ENCODE measurements at places on chromosomes 6 and 20.

GRCh38 chr6:108672641-108673040 is 111.9 kb downstream of the FOXO3 start:
- no peak for DNase-seq

GRCh38 chr6:111724505-111724904 is 118.8 kb upstream of the TRAF3IP2 start:
- no peak for DNase-seq

DNA sequence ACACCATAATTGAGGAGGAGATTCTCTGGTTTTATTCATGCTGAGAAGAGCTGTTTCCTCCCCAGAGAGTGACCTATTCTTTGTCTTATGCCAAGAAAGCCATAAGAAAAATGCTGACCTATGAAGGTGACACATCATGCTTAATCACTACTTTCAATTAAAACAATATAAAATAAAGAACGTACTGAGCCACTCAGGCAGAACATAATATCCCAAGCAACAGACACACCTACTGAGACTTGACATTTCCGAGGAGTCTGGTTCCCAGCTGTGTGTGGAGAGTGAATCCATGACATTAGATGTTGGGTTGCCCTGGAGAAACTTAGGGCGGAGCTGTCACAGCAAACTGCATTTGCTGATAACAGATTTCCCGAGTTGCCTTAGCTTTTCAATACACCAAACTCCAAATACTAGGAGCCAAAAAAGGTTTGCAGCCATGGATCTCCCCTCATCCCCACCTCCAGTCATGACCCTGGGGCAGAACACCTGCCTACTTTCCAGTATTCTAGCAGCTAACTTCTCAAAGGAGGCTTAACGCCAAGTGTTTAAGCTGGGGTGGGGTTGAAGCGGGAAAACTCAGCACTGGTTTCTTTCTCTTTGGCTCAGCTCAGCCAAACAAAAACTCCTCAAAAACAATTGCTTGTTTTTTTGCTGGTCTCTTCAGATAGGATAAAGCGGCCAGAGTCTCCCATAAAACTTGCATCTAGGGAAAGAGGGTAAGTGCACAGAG is 92.2 kb downstream of the BACH2 start:
- no peak for DNase-seq

DNA sequence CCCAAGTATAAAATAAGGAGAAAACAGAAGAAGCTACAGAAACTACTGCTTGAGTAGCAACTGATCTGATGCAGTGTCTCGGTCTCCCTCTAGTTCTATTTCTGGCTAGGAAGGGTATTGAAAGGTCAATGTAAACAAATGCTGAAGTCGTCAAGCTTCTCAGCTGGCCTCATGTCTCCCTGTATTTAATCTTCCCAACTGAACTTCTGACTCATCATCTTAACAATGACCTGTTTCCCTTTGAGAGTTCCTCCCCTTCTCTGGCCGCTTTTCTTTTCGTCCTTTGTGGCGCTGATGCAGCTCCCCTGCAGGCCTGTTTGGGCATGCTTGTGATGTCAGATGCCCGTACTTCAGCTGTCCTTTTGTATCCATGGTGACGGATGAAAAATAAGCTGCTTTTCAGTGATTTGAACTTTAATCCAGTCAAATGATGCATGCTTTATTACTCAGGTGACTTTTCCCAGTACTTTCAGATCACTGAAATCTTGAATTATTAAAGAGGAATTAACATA is 7.8 kb upstream of the LCA5 start:
- DNase-seq: peak; percentile 65

DNA sequence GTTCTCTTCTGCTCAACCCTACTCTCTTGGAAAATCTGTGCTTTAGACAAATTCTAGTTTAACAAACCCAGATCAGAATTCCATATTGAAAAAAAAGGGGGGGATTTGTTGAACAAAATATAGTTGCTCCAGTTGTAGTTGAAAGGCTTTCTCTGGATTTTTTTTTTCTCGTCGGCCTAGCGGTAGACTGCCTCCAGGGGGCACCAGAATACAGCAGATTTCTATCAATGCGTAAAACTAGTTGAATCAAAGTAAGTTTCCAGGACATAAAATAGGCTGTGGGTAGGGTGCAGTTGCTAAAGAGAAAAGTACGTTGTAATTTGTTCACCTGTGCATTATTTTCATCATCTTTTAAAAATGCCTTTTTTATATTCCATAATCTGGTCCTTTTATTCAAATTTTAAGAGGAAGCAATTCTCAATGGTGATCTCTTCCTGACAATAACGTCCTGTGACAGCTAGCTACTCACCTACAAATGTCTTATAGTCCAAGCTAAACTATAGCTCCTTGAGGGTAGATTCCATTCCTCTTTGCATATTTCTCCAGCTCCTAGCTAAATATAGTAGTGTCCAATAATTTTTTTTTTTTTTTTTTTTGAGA is 105.4 kb downstream of the PERP start:
- peak; percentile 78 for DNase-seq

DNA sequence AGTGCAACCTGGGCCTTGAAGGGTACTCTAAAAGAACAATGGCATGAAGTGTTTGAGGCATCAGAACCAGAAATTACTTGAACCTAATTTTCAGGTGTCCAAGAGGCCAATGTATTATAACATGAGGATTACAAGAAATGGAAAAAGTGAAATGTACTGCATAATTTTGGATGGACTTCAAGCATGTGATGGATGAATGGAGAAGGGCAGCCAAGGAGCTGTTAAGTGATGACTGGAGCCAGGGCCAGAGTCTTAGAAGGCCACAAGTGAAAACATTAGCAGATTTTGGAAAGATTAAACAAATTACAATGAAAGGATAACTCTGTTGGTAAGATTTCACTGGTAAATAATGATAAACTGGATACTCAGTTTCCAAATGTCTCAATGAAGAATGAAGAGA is 738.2 kb downstream of the CD109 start:
- DNase-seq: no peak

- DNase-seq: no peak
Measured at GRCh38 chr20:54452277-54452676, 23.1 kb upstream of the DOK5 start.

- DNase-seq: no peak
Measured at GRCh38 chr6:111406200-111406721, 76.8 kb downstream of the REV3L start.

DNA sequence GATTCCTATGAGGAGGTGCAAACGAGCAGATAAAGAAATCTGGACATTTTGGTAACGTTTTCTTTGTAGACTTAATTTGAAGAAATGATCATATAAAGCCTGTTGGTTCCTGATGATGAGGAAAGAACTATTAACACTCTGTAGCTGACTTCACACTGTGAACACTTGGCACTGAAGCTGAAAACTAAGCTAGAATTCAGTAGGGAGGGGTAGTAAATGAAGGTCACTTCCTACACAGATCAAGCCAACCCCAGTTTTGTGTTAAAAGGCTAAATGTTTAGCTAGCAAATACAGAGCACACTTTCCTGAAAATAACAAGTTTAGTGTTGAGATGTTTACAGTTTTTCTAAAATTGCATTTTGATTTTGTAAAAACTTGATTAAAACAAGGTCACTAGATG is 296.2 kb upstream of the PRDM1 start:
- no peak for DNase-seq

GRCh38 chr6:26200918-26201721 is 113.9 kb downstream of the HFE start:
- no peak for DNase-seq

- no peak for DNase-seq
Measured at GRCh38 chr6:153621491-153621890, 417.5 kb upstream of the OPRM1 start.

DNA sequence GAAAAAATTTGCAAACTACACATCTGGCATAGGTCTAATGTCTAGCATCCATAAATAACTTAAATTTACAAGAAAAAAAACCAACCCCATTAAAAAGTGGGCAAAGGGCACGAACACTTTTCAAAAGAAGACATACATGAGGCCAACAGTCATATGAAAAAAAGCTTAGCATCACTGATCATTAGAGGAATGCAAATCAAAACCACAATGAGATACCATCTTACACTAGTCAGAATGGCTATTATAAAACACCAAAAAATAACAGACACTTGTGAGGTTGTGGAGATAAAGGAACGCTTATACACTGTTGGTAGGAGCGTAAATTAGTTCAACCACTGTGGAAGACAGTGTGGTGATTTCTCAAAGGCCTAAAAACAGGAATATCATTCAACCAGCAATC is 33.7 kb upstream of the EPB41L2 start:
- DNase-seq: no peak

GRCh38 chr6:66184091-66184490 is 477.1 kb upstream of the EYS start:
- DNase-seq: no peak

DNA sequence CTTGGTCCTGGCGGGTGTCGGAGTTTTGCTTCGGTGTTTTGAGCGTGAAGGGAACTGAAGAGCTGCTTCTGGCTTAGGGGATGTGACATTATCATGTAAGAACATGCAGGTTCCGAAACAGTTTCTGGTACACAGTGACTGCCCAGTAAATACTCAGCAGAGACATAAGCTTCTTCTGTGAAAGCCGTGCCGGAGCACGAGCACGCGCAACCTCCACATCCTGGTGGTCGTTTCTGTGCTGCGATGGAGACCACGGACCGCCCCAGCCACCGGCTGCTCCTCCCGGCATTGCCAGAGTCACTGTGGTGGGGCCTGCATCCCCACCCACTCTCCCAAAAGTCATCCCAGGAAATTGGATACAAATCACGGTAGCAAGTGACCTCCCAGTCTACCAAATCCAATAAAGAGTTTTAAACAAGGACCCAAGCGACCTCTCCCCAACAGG is 18.7 kb downstream of the KIF25 start:
- no peak for DNase-seq

- no peak for DNase-seq
Measured at GRCh38 chr20:25030007-25030648, 27.8 kb downstream of the ACSS1 start.

DNA sequence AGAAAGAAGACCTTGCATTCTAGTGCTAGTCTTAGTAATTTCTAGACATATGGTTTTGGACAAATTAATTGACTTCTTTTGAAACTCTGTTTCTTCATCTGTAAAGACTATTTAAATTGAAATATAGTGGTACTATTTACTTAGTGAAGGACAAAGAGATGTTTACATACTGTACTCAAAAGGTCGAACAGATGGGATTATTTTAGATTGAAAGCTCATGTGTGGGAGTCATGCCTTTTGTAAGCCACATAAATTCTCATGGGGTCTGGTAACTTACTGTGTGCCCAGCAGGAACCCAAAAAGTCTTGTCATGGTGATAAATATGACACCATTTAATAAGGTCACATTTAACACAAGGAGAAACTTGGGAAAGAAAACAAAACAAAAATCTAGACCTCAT is 368.2 kb upstream of the CITED2 start:
- no peak for DNase-seq

DNA sequence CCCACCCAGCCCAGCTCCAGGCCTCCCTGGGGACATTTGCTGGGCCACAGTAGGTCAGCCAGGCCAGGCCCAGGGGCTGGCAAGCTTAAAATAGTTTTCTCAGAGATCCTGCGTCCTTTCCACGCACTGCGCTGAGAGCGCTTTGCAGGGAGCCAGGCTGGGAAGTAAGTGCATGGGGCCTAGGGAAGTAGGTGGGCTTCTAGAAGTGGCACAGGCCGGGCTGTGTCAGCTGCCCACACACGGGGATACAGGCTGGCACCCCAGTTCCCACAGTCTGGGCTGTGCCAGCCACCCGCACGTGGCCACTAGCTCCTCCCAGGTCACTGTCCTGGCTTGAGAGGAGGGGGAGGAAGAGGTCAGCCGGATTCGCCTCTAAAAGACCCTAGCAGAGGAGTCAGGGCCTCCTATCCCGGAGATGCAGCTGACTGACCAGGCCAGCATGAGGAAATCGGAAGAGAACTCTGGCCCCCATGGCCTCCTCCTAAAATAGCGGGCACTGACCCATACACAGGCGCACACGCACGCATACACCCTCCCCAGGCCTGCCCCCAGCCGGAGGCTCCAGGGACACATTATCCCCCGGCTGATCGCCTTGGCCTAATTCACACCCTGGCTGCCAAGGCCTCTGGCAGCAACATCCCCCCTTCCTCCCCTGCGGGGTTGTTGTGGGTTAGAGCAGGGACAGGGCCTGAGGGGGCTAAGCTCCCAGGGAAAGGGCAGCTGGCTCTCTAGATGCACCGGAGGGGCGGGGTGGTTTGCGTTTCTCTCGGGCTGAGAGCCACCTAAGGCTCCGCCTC is 5.4 kb downstream of the SLCO4A1 start:
- DNase-seq: peak; percentile 55

DNA sequence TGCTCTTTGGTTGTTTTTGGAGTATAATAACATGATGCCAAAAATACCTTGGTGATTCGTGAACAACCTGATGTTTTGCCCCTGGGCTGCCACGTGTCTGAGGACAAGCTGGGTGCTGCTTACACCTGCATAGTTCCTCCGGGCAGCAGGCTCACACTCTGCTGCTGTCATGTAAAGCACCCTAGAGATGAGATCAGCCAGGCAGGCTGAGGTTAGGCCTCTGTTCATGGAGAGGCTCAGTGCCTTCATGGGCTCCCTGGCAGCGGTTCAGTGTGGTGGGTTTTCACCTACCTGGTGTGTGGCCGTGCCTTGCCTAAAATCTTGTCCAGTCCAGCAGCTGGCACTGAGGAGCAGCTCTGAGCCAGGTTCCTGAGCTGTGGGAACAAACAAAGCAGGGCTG is 60.1 kb upstream of the TAGAP start:
- peak; percentile 14 for DNase-seq

DNA sequence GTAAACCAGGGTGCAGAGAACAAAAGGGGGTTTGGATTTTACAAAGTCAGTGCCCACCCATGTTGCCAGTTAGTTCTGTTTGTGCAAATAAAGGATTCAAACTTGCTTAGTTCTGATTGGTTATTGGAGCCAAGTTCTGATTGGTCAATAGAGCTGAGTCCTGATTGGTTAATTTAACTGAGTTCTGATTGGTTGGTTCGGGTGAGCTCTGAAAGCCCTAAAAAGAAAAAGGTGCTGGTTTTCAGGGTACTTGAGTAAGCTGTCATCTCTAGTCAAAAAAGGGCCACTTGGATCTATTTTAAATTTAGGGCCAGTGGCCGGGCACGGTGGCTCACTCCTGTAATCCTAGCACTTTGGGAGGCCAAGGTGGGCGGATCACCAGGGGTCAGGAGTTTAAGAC is 47.6 kb downstream of the SCGN start:
- no peak for DNase-seq

DNA sequence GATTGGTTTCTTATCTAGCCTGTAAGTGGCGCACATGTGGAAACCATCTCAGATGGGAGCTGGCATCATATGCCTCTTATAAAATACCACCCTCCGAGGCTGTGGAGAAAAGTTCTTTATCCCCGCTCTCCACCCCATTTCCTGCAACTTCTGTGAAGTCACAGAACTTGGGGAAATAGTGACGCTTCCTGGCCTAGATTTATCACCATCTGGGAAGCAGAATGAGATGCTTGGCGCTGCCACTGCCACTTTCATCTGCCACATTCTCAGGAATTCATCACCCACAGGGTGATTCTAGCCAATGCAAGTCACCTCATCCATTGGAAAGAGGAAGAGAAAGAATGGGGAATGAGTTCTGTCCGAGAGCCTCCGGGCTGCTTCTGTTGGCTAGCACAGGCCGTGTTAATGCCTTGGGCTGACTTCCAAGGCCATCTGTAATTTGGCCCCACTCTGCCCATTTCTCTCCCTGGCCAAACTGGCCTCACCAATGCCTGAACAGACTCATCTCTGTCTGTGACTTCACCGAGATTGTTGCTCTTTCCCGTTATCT is 148.8 kb upstream of the SOX4 start:
- DNase-seq: no peak

- DNase-seq: no peak
Measured at GRCh38 chr20:1718604-1719384, 61.2 kb upstream of the SIRPG start.

GRCh38 chr20:37335642-37336368 is 10.1 kb upstream of the SRC start:
- DNase-seq: no peak

- no peak for DNase-seq
Measured at GRCh38 chr6:136415351-136416007, 125.8 kb upstream of the BCLAF1 start.

- no peak for DNase-seq
Measured at GRCh38 chr20:44790638-44791393, 19.5 kb downstream of the RIMS4 start.
